ENCODE measurements at places on chromosomes 12 and 14.

GRCh38 chr12:120936197-120936596, 32.0 kb upstream of the SPPL3 start:
- no peak for DNase-seq

DNA sequence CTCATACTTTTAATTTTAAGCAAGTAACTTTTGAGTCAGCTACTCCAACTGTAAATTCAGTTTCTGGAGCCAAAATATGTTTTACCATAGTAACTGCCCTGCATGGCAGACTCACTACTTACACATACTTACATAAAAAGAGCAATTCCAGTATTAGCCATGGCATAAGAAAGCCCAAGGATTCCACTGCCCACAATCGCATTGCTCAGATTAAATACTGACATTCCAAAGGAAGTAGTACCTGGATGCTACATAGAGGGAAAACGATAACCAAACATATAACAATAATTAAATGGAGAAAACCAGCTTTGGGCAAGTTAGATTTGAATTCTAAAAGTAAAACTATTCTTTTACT, 2.2 kb downstream of the SLC38A2 start:
- DNase-seq, result no peak

GRCh38 chr14:52836063-52836462, 44.7 kb upstream of the GNPNAT1 start:
- DNase-seq, result no peak

DNA sequence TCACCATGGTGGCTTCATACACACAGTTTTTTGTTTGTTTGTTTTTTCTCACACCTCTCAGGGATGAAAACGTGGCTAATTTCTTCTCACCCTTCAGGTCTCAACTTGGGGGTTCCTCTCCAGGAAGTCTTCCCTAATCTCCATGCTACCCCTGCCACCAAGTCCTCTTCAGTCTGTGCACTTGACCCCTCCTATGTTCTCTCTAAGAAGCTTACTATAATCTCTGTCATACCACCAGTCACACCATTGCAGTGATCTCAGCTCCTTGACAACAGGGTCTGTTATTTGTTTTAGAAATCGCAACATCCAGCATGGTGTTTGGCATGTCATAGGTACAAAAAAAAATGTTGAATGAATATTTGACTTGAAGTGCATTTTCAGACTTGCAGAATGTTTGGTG, 83.4 kb downstream of the PRORP start:
- no peak for DNase-seq

- DNase-seq, result no peak
Measured at GRCh38 chr12:108567406-108568337, 5.3 kb downstream of the ISCU start.

DNA sequence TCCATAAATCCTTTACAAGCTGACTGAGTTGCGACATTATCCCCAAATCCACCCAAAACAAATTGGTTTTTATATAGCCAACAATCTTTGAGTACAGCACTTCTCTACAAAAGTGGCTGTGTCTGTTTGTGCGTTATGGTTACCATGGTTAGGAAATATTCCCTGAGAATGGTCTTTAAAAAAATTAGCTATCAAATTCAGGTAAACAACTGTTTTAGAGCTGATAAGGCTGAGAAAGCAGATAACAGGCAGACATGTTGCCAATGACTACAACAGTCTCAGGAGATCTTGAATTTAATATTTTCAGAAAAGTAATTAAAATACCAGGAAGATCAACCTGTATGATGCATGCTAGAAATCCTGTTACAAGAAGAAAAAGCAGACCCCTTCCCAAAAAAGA, 248.0 kb downstream of the RASSF9 start:
- no peak for DNase-seq

DNA sequence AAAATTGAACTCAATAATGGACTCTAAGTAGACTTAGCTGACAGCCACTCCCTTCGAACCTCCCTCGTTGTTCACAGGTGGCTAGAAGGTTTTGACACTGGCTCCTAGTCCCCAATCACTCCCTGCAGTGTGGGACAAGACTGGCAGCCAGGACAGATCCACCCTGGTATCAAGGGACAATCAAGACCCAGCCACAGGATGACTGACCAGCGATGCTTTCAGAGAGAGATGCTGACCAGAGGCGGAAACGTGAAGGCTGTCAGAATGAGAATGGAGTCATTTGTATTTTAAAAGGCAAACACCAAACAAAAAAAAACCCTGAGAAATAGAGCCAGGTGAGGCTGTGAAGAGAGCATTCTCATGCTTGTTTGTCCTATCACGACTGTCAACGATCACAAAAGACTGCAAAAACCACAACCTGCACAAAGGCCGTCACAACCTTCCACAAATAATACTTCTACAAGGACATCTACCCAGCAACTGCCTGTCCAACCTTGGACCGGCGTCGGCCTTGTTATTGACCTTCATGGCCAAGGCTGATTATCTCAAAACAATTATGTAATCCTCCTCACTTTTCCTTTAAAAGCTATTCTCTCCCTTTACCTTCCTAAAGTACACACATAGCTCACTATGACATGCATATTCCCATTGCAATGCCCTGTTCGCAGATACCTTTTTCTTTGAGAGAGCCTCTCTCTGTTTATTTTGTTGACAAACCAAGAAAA, 13.2 kb downstream of the EIF5 start:
- no peak for DNase-seq

GRCh38 chr14:91891721-91892220, 24.4 kb upstream of the TC2N start:
- no peak for DNase-seq

GRCh38 chr12:15131431-15131830, 89.8 kb downstream of the RERG start:
- DNase-seq, result no peak

DNA sequence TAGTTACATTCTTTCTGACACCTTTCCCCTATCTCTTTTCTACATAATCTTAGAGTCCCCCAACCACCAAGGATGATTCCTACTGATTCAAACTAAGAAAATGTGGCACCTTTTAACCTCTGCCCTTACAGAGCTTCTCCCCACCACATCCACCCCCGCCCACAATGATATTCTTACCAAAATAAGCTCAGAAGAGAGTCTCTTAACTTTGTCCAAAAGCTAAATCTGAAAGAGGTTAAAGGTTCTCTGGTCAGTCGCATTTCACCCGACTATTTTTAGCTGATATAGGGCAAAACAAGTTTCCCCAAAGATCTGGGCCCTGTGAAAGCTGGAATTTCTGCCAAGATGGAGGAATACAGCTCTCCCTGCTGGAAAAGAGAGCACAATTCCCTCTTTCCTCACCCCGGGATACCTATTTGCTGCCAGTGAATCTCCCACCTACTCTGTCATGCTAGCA, 128.6 kb downstream of the ZFP36L1 start:
- no peak for DNase-seq

DNA sequence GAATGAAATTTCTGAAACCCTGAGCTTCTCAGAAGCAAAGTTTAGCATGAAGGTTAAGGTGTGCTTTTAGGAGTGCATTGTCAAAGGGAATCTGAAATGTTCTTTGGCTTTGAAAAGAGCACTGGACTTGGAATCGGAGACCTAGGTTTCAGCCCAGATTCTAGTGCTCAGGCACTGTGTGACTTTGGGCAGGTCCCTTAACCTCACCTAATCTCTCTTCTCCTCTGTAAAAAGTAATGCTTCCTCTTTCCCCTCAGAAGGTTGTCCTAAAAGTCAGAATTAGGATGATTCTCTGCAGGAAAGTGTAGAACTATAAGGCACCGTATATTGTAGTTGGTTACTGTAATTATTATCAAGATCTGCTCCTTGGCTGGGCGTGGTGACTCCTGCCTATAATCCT, 38.0 kb upstream of the ELK3 start:
- no peak for DNase-seq

GRCh38 chr12:27260746-27261145, 16.7 kb downstream of the STK38L start:
- no peak for DNase-seq

- peak; percentile 28 for DNase-seq
Measured at GRCh38 chr12:21566223-21566906, 38.3 kb downstream of the GYS2 start.

- DNase-seq, result no peak
Measured at GRCh38 chr14:37711831-37712475, 116.5 kb downstream of the TTC6 start.

DNA sequence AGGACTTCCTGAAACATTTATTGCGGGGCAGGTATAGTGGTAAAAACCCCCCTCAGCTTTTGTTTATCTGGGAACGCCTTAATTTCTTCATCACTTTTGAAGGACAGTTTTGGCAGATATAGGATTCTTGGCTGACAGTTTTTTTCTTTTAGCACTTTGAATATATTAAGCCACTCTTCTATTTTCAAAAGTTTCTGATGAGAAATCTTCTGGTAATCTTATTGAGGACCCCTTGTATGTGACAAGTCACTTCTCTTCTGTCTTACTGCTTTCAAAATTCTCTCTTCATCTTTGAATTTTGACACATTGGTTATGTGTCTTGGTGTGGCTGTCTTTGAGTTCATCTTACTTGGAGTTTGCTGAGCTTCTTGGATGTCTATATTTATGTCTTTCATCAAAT, 59.1 kb downstream of the ATP23 start:
- DNase-seq, result no peak

GRCh38 chr12:6925540-6926279, 2.0 kb upstream of the ATN1 start:
- DNase-seq, result no peak

- peak; percentile 16 for DNase-seq
Measured at GRCh38 chr12:2669560-2669959, 125.2 kb upstream of the FKBP4 start.

- DNase-seq, result no peak
Measured at GRCh38 chr14:24851837-24852236, 198.1 kb downstream of the STXBP6 start.

- DNase-seq, result no peak
Measured at GRCh38 chr12:66516133-66516532, 162.7 kb downstream of the GRIP1 start.

GRCh38 chr12:50157259-50157658, 9.9 kb downstream of the CERS5 start:
- DNase-seq, result no peak

GRCh38 chr14:50955373-50956043, 11.2 kb upstream of the PYGL start:
- peak; percentile 87 for DNase-seq

DNA sequence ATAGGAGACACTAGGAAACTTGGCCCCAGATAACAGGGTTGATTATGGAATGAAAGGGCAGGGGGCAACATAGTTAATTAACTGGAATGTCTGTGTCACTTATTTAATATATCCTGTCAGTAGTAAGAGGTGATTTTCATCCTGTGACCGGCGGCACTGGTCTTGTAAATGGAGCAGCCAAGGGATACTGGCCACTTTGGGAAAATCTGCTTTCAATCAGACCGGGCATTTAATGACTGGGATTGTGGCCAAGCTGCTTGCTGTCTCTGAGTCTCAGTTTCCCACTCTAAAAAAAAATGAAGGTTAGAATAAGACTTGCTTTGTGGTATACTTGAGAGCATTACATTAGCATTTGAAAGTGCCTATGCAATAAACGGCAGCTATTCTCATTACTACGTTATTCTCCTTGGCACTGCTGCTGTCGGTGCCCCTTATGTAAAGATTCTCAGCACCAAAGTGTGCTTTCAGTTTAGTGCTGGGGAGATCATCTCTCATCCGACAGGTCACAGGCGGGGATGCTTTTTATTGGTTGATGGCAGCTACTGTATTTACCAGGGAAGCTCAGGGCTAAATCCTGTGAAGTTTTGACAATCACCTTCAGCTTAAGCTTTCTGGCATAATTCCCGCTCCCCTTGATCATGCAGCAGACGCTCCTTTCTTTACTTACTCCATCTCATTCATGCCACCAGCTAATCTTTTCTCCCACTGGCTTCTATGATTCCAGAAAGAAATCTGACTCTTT, 162.1 kb downstream of the ESRRB start:
- no peak for DNase-seq

- DNase-seq, result no peak
Measured at GRCh38 chr12:52005218-52005902, 1.4 kb upstream of the TAMALIN start.

DNA sequence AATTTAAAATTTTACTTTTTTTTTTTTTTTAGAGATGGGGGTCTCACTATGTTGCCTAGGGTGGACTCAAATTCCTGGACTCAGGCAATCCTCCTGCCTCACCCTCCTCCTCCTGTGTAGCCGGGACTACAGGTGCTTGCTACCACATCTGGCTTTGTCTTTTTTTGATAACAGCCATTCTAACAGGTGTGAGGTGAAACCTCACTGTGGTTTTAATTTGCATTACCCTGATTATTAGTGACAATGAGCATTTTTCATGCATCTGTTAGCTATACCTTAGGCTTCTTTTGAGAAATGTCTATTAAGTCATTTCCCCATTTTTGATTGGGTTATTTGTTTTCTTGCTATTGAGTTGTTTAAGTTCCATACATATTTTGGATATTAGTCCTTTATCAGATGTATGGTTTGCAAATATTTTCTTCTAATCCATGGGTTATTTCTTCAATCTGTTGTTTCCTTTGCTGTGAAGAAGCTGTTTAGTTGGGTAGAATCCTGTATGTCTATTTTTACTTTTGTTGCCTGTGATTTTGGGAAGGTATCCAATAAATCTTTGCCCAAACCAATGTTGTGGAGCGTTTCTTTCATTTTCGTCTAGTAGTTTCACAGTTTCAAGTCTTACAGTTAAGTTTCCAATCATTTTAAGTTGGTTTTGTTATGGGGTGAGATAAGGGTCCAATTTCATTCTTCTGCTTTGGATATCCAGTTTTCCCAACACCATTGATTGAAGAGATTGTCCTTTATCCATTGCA, 86.1 kb downstream of the MYF5 start:
- DNase-seq, result no peak

GRCh38 chr12:123991372-123991951, 18.4 kb downstream of the ZNF664 start:
- DNase-seq, result no peak

All from Caco-2 (cell line).